ENCODE measurements at places on chromosomes 7 and 10.
A peak's percentile ranks its signal among the peaks of the same experiment; 100 is the strongest.

- DNase-seq: no peak
Measured at GRCh38 chr10:115826396-115826795, 446.6 kb downstream of the GFRA1 start.

- DNase-seq: no peak
Measured at GRCh38 chr7:82289152-82289535, 154.4 kb downstream of the CACNA2D1 start.

DNA sequence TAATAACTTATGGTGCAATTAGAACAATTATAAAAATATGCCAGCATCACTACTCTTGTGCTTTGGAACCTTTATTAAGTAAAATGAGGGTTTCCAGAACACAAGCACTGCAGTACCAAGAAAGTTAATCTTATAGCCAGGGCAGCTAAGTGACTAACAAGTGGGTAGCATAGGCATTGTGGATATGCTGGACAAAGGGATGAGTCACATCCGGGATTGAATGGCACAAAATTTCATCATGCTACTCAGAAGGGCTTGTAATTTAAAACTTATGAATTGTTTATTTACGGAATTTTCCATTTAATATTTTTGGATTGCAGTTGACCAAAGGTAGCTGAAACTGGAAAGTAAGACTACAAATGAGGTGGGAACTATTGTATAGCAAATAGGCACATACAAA is 250.6 kb downstream of the C7orf25 start:
- DNase-seq: peak; percentile 94

- DNase-seq: no peak
Measured at GRCh38 chr10:43166880-43167497, 28.7 kb downstream of the CSGALNACT2 start.

DNA sequence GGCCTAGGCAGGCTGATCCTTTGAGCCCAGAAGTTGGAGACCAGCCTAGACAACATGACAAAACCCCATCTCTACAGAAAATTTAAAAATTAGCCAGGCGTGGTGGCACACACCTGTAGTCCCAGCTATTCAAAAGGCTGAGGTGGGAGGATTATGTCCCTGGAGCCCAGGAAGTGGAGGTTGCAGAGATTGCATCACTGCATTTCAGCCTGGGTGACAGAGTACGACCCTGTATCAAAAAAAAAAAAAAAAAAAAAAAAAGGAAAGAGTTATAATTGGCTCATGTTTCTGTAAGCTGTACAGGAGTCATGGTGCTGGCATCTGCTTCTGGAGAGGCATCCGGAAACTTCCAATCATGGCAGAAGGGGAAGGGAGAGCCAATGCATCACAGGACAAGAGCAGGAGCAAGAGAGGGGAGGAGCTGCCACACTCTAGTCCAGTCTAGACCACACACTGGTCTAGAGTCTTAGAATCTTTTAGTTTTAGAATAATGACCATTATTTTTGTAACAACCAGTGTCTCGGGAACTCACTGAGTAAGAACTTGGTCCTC is 16.8 kb downstream of the DOCK1 start:
- peak; percentile 34 for DNase-seq

DNA sequence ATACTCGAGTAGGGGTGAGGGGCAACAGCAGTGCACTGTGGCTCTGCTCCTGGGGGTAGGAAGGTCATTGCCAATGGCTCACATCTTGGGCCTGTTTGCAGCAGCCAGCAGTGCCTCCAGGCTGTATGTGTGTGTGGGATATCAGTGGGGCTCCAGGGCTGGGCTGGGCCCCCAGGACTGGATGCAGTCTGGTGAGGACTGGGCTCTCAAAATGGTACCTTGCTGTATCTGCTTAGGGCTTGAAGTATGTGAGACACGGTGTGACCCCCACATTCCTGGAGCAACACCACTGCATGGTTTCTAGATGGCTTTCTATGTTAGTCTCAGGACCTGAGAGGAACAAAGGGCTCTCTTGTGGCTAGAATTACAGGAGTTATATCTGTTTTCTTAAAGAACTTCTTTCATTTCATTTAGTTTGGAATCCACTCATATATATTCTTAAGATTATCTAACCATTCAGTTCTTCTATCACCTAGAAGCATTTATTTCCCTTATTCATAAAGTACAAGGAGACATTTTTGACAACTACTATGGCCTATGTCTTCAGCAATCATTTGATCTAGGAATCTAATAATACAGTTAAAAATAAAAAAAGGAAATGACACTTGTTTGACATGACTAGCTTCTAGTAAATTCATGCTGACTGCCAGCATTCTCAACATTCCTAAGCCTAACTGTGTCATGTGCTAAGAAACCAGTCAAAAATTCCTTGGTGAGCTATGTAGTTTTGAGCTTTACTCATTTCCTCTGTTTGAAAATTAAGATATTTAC is 443.2 kb upstream of the SEMA3A start:
- peak; percentile 81 for DNase-seq

GRCh38 chr10:70354556-70354955 is 27.9 kb downstream of the LRRC20 start:
- DNase-seq: no peak

- no peak for DNase-seq
Measured at GRCh38 chr7:100166317-100166940, 2.0 kb downstream of the GAL3ST4 start.

DNA sequence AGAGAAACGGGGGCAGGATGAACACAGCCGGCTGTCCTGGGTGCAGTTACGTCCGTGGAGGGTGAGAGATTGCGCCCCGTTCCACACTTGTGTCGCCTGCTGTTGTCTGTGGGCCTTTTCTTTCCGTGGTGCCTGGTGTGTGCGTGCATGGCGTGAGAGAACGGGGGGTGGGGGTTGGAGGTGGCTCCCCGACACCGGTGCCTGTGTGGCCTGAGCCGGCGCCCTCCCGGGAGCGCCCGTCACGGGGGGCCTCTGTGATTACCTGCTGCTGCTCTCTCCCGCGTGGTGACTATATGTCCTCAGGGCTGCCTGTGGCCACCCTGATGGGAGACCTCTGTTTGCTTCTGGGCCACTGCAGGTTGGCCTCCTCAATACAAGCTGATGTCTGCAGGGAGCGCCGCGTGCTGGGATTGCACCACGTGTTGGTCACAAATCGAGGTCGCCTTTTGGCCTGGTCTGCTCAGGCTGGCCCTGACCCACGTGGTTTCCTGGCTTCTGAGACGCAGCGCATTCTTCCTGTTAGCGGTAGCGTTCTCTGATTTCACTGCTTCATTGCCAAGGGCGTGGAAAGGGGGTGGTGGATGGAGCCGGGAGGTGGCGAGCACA is 10.9 kb upstream of the AP5Z1 start:
- no peak for DNase-seq

DNA sequence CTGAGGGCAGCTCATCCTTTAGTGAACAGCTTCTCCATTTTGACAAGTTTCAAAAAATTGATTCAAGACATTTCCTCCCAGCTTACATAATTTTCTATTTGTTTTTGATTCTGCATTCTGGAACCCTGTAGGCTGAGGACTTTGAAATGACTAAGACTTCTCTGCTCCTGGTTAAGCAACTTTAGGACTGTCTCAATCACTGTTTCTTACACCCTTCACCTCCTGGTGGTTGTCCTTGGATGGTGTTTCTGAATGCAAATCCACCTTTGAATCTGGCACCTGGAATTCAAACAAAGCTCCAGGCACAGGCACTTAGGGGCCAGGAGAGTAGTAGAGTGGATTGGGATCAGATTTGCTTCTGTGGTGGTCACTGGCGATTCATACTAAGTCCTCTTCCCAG is 595.5 kb downstream of the LRMDA start:
- DNase-seq: peak; percentile 42

- DNase-seq: no peak
Measured at GRCh38 chr7:127650847-127651555, 993 bp upstream of the SND1 start.

DNA sequence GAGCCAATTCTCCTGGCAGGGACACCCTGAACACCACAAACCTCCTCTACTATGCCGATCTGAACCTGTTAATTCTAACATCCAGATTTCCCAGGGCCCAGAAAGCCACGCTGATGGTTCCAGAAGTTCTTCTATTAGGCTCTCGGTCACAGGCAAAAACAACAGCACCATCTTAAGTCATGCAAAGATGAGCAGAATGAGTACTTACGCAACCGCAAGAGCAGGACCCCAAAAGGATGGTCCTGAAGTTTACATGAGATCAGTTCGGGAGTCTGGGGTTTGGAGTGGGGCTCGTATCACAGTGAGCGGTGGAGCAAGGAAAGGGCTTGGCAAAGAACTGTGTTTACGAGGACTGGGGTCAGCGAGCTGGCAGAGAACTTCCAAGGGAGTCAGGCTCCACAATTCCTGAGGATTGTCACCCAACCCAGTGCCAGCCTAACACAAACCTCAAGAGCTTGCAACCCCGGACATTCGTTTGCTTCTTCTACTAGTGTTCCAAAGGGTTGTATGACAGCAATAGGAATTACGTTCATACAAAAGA is 532.6 kb downstream of the TNS3 start:
- no peak for DNase-seq

GRCh38 chr7:8114175-8114574 is 145.6 kb downstream of the GLCCI1 start:
- DNase-seq: no peak

- peak; percentile 47 for DNase-seq
Measured at GRCh38 chr10:58588673-58589265, 76.1 kb downstream of the BICC1 start.

GRCh38 chr10:49150426-49150825 is 16.6 kb upstream of the FAM170B start:
- DNase-seq: no peak

- DNase-seq: no peak
Measured at GRCh38 chr7:29270594-29271318, 76.2 kb downstream of the CHN2 start.

DNA sequence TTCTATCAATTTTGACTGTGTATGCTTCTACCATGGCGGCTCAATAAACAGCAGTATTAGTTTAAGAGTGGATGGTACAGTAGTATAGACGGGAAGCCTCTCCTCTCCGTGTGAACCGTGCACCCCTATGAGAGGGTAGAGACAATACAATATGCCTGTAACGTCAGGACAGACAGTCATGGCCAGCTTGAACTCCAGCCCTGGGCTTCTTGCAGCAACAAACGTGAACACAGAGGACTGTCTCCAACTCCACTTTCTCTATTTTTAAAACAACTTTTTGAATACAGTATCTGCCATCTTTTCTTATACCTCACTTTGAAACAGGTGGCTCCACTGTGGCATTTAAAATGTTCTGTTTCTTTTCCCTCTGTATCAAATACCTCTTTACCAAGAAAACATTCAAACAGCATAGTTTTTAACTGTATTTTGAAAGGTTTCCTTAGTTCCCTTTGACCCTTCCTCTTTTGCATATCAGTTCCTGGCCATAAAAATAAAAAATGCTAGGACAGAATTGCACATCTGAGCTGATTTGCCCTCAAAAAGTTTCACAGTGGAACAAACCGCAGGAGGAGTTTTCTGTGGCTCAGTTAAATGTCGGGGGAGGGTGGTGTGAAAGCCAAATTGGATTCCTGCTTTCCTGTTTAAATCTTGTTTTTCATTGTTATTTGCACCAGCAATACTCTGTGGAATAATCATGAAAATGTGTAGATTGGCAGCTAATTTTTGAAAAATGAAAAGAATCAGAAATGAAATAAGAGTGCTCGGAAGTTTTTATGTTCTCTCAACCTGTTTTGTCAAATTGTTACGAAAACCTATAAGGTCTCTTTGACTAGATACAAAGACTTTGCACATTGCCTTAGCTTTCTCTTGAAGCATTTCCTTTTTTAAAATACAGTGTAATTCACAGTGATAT is 8.0 kb downstream of the IKZF1 start:
- DNase-seq: no peak

GRCh38 chr7:29177963-29178600 is 16.5 kb upstream of the CHN2 start:
- peak; percentile 71 for DNase-seq

GRCh38 chr7:82286096-82286797 is 157.3 kb downstream of the CACNA2D1 start:
- DNase-seq: no peak

GRCh38 chr7:66348959-66349358 is 143.8 kb downstream of the TPST1 start:
- DNase-seq: peak; percentile 80

GRCh38 chr10:4353964-4354363 is 472.0 kb upstream of the AKR1E2 start:
- peak; percentile 65 for DNase-seq

DNA sequence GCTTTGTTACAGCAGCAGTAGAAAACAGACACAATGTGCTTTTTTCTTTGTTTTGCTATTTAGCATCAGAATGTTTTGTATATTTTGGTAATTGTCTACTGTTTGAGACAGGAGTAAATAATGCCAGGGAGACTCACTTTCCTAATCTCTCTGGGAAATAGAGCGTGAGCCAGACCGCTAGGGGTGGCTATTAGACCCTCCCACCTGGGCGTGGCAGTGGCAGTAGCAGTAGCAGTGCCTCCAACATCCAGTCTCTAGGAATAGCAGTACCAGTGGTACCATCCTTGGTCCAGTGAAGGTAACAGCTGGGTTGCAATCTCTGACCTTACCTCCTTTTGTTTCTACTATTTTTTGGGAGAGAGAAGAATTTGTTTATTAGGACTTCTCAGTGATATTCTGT is 165.7 kb upstream of the MAGI2 start:
- no peak for DNase-seq

GRCh38 chr7:76364198-76364584 is 5.4 kb upstream of the YWHAG start:
- peak; percentile 79 for DNase-seq

DNA sequence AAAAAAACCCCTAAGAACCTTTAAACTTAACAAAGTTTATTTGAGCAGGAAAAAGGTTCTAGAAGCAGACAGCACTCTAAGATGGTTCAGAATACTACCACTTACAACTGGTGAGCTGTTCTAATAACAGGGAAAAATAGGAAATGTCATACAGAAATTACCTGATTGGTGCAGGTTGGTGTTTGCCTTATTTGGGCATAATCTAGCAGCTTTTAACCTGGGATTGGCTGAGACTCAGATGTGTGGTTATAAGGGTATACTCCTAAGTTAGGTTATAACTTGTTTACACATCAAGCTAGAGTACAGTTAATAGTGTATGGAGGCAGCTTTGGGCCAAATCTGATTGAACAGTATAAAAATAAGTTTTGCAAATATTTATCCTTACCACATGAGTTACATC is 59.8 kb downstream of the MAPK8 start:
- no peak for DNase-seq

- DNase-seq: peak; percentile 86
Measured at GRCh38 chr7:99314504-99314903, 11.2 kb upstream of the ARPC1A start.

GRCh38 chr7:149558149-149558861 is 60.7 kb upstream of the ZNF746 start:
- peak; percentile 85 for DNase-seq

- DNase-seq: no peak
Measured at GRCh38 chr7:155732286-155732685, 80.0 kb downstream of the SHH start.

DNA sequence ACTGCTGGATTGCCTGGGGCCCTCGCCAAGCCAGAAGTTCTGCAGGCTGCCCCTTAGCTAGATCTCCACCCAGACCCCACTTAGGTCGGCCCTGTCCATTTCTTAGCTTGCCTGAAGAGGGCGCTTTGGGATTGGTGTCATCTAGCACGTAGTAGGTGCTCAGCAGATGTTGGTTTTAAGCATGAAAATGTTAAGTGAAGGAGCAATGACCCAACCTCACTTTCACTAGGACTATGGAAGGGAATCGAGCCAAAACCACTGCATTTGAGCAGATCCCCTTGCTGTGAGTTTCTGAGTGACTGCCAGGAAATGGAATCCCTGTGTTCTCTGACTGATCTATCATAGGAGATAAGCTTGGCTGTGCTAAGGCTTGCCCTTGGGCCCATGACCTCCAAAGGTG is 131.7 kb upstream of the EEPD1 start:
- DNase-seq: no peak

GRCh38 chr7:2374830-2375728 is 20.5 kb downstream of the EIF3B start:
- DNase-seq: no peak

Data from epithelial cell of esophagus (primary cell).